NCI-H1417 treated with DMSO at 0.1 percent for 48 hours (cell line): ENCODE measurements at places on chromosomes 16 and 17.

GRCh38 chr16:10782628-10783027 lies 36.0 kb downstream of the TVP23A start:
- no peak for DNase-seq

DNA sequence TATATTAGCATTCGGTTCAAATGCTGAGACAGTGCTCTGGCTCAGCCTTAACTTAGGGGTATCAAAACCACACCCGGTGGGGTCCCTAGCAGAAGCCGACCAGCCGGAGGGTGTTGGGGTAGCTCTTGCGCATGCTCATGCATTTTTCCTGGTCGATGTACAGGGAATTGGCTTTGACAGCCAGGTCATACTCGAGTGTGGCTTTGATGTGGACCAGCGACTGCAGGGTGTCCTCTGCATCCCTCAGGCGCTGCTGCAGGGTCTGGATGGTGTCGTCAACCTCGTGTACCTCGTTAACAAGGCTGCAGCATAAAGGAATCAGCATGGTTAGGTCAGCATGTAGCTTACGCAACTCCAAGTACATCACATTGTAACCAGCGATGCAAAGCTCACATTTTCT lies 37.5 kb downstream of the TEKT3 start:
- no peak for DNase-seq

DNA sequence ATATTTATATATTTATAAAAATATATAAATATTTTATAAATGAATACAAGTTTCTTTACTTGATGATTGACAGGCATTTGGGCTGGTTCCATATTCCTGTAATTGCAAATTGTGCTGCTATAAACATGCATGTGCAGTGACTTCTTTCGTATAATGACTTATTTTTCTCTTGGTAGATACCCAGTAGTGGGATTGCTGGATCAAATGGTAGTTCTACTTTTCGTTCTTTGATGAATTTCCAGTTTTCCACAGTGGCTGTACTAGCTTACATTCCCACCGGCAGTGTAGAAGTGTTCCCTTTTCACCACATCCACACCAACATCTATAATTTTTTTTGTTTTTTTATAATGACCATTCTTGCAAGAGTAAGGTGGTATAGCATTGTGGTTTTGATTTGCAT lies 7.8 kb downstream of the ACSM2B start:
- no peak for DNase-seq

DNA sequence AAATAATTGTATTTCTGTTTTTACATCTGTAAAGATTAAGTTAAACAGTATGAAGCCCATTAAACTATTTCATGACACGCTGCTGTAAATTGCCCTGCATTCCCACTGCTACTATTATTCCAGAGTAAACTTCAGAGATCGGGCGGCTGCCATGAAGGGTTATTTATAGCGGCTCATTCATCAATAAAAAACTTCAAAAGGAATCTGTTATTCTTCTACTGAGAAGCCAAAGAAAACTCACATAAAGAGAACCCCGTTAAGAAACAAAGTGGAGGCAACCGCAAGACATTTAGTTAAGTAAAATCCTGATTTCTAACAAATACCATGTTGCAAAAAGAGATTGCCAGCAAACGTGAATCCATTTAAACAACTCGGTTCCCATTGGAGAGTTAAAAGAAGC lies 16.4 kb downstream of the FOXL1 start:
- DNase-seq: no peak

GRCh38 chr16:28930652-28931051 lies 1.1 kb upstream of the CD19 start:
- DNase-seq: no peak

- no peak for DNase-seq
Observed at GRCh38 chr17:30341703-30342249, 7.9 kb upstream of the TMIGD1 start.

DNA sequence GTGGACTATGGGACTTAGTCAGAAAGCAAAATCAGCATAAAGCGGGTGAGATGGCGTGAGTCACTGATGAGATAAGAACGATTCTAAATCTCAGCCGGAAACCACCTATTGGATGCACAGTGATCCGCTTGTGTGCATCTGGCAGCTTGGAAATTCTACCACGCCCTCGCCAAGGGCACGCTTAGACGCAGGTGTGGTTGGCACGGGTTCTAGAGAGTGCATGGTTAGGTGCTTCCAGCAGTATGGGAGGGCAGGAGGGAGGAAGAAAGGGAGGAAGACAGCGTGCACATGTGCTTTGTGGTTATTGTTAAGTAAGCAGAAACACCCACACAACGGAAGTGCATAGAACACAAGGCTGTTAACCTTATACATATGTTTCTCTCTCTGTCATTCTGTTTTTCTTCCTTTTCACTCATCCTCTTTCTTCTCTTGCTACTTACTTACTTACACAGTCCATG lies 374.0 kb upstream of the ASIC2 start:
- no peak for DNase-seq

DNA sequence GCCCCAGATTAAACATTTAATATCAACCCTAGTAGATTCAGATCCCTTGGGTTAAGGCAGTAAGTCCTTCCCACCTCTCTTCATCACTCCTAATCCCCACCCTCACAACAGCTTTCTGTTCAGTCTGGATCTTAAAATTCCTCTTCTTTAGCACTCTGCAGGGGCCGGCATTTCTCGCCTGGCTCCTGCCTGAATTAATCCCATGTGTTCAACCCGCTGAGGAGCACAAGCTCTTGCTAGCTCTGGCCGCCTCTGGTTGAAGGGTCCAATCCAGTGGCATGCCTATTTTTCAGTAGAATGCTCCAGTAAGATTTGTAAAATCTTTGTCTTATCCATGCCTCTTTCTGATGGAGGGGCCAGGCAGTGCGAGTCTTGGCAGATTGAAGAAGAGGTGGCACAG lies 59.2 kb downstream of the CYB5B start:
- DNase-seq: no peak

GRCh38 chr16:30141750-30142149 lies 18.7 kb upstream of the MAPK3 start:
- no peak for DNase-seq

GRCh38 chr17:9893411-9894012 lies 11.6 kb downstream of the RCVRN start:
- no peak for DNase-seq

DNA sequence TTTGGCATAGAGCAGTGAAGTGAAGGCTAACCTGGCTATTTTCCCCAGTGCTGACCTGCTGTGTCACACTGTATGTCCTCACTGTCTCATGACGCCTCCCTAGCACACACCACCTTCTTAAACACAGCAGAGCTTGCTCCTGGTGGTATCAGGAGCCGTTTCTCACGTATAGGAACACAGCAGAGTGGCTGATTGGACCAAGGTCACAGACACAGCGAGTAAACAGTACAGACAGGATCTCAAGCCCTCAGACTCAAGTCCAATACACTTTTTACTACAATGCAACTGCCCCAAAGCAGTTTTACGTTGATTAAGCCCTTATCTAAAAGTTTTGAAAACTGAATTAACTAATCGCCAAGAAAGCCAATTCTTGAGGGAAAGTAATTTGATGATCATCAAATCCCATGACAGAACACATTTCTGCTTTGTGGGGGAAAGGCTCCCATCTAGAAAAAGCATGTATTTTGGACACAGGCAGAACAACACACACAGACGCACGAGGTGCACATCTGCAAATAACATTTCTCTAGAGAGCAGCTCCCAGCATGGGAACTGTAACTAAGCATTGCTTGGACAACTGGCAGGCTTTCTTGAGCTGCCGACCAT lies 15.2 kb downstream of the ARHGAP17 start:
- DNase-seq: no peak

- DNase-seq: no peak
Observed at GRCh38 chr17:50213026-50214022, 11.9 kb upstream of the COL1A1 start.

- no peak for DNase-seq
Observed at GRCh38 chr17:62760059-62760944, 47.8 kb downstream of the MARCHF10 start.

GRCh38 chr17:38455288-38455915 lies 27.1 kb downstream of the ARHGAP23 start:
- no peak for DNase-seq

- DNase-seq: no peak
Observed at GRCh38 chr16:49827805-49828438, 28.0 kb downstream of the ZNF423 start.

GRCh38 chr16:11706180-11706742 lies 36.4 kb downstream of the TXNDC11 start:
- no peak for DNase-seq

DNA sequence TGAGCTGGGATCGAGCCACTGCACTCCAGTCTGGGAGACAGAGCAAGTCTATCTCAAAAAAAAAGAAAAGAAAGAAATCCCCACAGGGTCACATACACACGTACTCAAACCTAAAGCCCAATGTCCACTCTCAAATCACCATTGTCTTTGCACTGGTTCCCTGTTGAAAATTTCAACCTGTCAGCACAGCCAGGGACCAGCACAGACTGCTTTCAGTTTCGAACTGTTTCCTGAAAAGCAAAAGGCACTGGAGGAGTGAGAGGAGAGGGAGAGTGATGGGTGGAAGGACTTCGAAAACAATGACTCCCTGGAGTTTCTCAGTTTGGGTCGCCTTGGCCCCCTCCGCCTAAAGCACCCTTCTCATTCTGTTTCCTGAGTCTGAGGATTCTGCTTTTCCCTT lies 9.0 kb upstream of the CD300C start:
- no peak for DNase-seq

DNA sequence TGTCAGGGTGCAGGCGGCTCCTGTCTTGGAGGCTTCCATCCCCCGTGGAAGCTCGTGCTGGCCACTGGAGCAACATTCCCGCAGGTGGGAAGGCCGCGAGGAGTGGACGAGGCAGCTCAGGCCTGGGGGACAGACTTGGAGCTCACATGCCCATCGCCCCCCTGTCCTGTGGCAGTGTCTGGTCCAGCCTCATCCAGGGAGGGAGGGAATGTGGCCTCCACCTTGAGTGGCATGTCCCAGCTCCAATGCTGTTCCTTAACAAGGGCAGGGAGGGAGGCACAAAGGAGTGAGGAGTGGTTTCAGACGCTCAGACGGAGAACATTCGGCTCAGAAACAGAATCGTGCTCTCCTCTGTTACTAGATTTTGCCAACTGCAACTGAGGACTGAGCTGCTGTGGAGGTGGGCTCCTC lies 159.4 kb upstream of the CHMP6 start:
- DNase-seq: no peak
